ENCODE measurements at places on chromosomes 2 and 18.
A peak's percentile ranks its signal among the peaks of the same experiment; 100 is the strongest.

GRCh38 chr2:207933396-207934065, 91.8 kb downstream of the PLEKHM3 start:
- DNase-seq: no peak

DNA sequence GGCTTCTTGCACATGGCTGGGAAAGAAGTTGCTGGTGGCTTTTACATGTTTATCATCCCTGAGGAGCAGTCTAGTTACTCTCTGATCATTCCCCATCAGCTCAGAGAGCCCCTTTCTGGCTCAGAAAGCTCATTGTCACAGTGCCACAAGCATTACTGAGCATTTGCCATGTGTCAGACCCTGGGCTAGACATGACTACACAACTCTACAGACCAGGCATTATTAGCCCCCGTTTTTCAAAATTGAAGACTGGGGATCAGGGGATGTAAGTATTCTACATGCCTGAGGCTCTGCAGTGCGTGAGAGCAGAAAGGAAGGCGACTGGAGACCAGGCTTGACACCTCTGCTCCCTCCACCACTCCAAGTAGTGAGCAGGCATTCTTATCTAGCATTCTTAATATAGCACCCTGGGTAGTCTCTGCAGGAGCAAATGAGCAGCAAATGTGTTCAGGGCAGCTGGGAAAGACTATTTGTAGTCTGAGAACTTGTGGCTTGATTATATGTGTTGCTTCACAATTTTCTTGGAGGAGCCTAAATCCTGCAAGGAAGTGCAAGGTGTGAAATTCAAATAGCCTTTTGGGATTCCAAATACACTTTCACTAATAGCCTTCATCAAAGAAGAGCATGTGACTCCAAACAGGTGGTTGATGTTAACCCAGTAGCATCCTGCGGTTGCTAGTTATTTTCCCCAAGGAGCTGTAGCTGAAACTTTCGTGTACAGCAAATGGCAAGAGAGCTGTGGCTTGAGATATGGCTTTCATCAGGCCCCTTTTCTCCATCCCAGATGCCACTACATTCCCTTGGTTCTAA, 143.2 kb downstream of the DDX1 start:
- no peak for DNase-seq

DNA sequence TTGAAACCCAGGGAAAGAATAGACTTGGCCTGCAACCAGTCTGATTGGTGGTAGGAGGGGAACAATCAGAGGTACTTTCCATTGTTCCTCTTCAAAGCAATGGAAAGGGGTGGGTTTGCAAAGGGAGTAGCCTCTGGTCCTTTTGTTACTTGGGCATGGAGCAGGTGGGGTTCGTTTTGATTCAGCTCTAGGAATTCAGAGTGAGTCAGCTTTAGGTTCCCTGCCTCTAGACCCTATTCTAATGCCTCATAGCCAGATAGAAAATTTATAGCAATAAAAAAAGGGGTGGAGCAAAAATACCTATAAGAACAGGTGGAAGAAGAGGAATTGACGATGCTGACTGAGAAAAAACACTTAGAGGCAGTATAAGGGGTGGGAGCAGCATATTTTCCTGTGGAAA, 636.4 kb downstream of the PLCL1 start:
- DNase-seq: no peak

DNA sequence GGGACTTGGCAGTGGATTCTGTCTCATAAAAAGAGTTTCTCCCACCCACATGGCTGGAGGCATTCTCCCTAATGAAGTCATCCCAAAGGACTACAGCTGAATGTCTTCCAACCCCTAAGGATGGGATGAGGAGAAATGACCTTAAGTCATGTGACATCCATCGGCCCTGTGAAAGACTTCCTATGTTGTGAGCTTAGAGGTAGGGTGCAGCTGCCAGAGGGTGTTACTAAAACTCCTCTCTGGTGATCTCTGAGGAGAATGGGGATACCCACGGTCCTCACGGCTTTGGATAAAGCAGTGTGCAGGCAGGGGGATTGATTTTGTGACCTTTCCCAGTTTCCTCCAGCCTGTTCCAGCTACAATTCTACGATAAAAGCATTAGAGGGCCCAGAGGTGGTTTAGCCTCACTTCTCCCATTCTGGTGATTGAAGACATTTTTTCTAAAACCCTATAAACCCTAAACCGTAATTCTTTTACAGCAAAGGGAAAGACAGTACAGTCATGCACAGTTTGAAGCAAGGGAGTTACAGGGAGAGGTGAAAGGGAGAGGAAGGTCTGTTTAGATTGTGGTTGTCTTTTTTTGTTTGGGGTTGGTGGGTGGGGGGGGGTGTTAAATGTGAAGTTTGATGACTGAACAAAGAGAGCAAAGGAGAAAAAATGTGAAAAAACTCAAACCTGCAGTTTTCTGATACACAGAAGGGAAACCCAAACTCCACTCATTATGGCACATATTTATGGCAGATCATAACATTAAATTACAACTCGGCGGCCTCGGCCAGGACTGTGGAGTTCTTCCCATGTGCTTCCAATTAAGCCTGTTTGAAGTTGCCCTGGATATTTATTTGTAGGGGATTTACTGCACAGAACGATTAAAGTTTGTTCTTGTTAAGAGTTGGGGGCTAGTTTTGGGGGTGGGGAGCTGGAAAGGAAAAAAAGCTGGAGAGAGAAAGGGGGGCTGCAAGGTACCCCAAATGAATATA, 26.6 kb upstream of the SLC14A2 start:
- no peak for DNase-seq

DNA sequence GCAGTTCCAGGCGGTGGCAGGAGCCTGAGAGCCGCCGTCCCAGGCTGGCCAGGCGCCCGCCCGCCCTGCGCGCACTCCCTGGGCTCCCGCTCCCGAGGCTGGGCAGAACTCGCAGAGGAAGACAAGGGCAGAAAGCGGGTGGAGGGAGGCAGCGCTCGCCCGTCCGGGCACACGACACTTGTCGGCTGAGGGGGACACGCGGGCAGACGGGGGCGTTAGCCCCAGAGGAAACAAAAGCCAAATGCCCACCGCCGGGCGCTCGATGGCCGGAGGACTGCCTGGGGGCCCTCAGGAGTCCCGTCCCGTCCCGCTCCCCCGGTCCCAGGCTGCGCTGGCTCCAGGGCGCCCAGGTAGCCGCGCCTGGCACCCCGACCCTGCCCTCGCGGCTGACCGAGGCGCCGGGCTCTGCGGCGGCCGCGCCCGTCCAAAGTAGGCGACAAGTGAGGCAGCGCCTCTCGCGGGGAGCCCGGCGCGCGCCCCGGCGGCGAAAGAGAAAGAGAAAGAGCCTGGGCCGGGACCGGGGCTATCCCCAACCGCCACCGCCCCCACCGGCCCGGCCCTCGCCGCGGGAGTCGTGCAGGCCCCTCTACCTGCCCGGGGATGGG, 491 bp downstream of the L3MBTL4 start:
- peak; percentile 15 for DNase-seq

DNA sequence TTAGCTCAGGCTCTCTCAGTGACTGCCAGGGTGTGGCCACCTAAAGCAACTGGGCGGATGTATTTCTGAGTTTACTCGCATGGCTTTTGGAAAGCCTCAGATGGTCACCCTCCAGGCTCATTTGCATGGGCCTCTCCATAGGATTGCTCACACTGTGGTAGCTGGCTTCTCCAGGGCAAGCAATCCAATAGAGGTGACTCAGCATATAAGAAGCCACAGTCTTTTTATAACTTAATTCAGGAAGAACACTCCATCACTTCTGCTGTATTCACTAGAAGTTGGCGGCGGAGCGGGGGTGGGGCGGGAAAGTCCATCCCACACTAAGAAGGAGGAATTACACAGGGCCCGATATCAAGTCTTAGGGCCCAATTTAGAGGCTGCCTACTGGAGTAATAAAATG, 3.6 kb upstream of the DOK6 start:
- no peak for DNase-seq

- no peak for DNase-seq
These were observed 57.6 kb upstream of the YPEL5 start for GRCh38 chr2:30089171-30089570.

DNA sequence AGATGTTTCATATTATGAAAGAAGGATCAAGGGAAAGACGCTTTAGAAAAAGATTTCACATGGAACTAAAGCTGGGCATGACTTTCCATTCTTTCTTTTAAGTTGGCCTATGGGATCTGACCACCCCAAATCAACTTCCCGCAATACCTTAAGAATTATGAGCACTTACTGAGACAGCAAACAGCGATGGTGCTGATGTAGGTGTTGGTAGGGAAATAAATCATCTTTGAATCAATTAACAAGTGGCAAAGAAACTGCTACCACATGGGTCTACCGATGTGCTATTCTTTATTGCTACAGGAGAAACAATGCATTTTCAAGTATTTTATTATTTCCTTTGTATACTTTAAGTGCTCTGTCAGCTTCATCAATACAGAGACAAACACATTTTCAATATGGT, 239.6 kb downstream of the PIEZO2 start:
- DNase-seq: no peak

DNA sequence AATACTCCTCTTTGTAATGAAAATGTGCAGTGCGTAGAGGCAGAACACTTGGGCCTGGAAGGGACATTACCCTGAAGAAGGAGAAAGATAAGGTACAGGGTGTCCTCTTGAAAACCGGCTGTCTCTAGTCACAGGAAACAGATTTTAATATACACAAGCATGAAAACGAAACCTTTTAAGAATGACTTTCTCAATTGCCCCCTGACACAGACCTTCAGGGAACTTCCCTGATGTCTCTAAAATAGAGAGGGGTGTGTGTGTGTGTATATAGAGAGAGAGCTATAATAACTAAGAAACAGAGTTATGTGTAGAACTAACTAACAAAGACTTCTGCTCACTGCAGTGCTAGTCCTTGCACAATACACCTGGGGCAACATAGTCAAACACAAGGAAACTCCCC, 780.0 kb downstream of the CNTNAP5 start:
- no peak for DNase-seq

Data from NCI-H2081 (cell line).